ENCODE measurements at places on chromosomes 7 and 10.
A peak's percentile ranks its signal among the peaks of the same experiment; 100 is the strongest.

DNA sequence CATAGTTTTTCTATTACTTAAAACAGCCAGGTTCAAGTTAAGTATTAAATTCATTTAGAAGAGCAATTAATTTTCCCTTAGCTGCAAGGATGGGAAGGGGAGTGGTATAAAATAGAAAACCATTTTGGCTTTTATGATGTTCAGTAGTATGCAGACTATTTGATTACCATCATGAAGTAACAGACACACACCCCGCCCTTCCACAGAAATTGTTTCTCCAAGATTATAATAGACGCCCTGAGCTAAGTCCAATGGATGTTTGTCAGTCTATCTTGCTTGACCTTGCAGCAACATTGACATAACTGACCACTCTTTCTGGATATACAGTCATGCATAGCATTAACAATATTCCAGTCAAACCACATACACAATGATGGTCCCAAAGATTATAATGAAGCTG, 42.3 kb downstream of the CPEB3 start:
- DNase-seq: no peak

DNA sequence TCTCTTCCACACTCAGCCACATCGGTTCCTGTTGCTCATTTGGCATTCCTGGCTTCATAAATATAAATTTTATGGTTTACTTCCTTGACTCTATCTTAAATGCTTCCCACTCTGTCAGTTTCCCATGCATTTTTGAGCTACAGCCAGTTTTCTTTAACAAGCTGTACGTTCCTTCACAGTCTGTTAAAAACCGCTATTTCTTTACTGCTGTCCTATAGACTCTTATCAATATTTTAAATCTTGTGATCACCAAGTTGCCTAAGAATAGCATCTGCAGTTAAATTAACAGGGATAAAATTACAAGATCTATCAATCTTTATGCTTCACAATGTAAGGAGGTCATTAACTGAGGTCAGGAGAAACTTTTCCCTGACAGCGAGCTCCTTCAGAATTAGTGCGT, 103.1 kb upstream of the RHOBTB1 start:
- DNase-seq: no peak

DNA sequence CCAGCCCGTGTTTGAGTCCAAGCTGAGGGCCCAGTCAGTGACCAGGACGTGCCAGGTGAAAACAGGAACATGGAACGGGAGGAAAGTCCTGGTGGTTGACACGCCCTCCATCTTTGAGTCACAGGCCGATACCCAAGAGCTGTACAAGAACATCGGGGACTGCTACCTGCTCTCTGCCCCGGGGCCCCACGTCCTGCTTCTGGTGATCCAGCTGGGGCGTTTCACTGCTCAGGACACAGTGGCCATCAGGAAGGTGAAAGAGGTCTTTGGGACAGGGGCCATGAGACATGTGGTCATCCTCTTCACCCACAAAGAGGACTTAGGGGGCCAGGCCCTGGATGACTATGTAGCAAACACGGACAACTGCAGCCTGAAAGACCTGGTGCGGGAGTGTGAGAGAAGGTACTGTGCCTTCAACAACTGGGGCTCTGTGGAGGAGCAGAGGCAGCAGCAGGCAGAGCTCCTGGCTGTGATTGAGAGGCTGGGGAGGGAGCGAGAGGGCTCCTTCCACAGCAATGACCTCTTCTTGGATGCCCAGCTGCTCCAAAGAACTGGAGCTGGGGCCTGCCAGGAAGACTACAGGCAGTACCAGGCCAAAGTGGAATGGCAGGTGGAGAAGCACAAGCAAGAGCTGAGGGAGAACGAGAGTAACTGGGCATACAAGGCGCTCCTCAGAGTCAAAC, 5.2 kb downstream of the GIMAP5 start:
- no peak for DNase-seq

DNA sequence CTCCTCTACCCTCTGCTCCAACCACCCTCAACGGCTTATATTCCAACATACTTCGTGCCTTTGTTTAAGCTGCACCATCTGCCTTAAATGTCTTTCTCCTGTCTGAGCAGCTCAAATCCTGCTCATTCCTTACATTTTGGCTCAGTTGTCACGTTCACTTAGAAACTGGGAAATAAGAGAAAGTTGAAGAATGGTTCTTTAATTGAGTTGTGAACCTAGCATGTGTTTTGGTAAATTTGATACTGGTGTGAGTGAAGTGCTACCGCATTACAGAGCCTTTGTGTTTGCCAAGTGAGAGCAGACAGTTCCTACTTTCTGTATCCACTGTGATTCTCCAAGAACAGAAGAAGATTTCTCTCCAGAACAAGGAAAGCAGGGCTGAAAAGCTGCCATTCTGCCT, 54.3 kb downstream of the EPDR1 start:
- no peak for DNase-seq

DNA sequence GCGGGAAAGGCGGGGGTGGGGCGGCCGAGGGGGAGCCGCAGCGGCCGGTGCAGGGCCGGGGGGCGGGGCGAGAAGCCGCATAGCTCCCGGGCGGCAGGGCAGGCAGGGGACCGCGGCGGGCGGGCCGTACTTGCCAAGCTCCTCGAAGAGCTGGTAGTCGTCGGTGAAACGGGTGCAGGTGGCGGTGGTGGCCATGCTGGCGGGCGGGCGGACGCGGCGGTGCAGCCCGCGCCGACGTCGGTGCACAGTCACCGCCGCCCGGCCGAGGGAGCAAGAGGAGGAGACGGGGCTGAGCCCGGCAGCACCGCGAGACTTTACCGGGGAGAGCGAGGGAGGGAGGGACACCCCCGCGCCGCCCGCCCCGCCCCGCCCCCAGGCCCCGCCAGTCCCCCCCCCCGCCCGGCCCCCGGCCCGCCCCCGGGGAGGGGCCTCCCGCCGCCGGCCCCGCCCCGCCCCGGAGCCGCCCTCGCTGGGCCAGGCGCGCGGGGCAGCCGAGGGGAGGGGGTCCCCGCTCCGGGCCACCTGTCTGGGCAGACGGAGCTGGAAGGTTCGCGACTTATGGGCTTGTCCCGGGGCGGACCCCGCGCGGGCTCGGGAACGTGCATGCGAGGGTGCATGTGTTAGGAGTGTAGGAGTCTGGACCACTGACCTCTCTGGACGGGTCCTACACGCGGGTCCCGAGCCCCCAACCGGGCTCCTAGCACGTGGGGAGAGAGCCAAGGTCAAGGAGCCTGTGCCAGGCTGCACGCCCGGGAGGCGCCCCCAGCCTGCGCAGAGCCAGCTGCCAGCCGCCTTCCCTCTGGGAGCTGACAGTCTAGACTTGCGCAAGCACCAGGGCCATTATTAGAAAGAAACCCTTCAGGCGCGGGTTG, at the start of gene CAMK2G:
Gene CAMK2G, minus strand, starts transcription at position 289 of the 872 bp plus-strand sequence. Its CDS starts 94 bp downstream, at position 195.
- peak; percentile 68 for DNase-seq

- no peak for DNase-seq
These were observed 327.5 kb upstream of the MEOX2 start for GRCh38 chr7:16014031-16014430.

DNA sequence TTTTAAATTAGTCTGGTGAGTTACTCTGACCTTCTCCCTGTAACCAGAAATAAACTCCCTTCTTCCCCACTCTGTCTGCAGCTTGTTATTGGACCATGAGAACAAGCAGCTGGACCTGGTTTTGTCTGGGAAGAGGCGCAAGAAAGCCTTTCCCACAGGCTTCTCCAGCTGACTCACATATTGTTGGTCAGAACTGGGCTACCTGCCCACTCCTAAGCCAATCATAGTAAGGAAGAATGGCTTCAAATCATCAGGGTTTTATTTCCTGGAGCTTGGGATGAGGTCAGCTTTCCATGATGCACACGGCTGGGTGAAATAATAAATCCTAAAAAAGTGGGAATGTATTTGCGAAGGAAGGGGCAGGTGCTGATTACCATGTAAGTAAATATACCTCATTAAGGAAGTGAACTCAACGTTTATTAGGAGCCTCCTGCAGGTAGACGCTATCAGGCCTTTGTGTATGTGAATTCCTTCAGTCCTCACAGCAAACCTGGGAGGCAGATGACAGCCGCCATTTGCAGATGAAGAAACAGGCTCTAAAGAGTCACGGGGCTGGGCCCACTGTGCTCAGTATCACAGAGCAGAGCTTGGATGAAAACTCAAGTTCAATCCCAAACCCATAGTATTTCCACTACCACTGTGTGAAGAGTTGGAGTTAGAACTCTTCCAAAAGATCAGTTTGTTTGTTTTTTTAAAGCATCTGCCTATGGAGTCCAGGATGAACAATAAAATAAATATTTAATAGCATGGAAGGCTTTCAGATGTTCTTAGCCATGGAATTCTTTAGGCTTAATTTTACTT, 32.8 kb downstream of the IL15RA start:
- no peak for DNase-seq

GRCh38 chr7:6020371-6021286, 10.5 kb upstream of the ANKRD61 start:
- no peak for DNase-seq

GRCh38 chr7:13312307-13312706, 624.9 kb downstream of the ARL4A start:
- no peak for DNase-seq

DNA sequence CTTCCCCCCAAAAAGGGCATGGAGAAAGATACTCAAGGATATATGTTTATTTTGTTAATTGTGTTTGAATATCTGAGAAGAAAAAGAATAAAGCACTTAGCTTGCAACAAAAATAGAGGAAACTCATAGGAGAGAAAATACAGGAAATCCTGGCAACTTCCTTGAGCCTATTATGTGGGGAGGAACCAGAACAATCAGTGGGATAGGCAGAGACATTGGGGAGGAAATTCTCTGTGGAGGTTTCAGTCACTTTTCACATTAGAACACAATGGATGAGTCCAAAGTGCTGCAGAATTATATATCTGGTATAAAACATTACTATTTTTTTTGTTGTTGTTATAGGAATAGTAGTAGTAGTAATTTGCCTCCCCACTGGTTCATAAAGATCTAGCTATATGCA, 240.1 kb downstream of the THSD7A start:
- DNase-seq: no peak

- no peak for DNase-seq
These were observed 64.9 kb upstream of the FAM204A start for GRCh38 chr10:118407026-118407425.

GRCh38 chr7:259751-260405, 30.1 kb upstream of the FOXL3 start:
- DNase-seq: no peak

- no peak for DNase-seq
These were observed 62.2 kb downstream of the NEURL1 start for GRCh38 chr10:103555712-103556111.

GRCh38 chr10:133362846-133363245, 5.0 kb upstream of the FUOM start:
- no peak for DNase-seq

DNA sequence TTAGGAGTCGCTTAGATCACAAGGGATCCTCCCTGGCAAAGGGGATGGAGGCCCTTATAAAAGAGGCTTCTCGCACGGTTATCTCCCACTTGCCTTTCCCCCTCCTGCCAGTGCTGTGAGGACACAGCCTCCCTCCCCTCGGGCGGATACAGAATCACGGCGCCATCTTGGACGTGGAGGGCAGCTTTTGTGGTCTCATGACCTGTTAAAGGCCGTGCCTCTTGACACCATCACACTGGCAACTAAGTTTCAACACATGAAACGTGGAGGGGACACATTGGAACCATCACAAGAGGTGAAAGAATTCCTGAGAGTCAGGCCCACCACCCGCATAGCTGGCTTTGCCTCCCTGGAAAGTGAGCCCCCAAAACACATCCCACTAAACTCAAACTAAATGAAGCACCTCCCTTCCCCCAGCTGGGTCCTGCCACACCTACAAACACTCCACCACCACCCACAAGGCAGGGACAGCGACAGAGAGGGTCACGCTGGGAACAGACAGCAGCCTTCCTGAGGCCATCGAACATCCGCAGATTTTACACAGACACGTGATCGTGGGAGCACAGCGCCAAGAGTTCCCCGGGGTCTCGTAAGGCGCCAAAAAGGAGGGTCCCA, 110.6 kb downstream of the TCERG1L start:
- DNase-seq: no peak

- peak; percentile 43 for DNase-seq
These were observed 56.2 kb upstream of the TM9SF3 start for GRCh38 chr10:96642973-96643372.

GRCh38 chr10:121188005-121188404, 336.8 kb downstream of the WDR11 start:
- no peak for DNase-seq

GRCh38 chr7:64628192-64628591, 37.7 kb upstream of the ZNF107 start:
- no peak for DNase-seq

GRCh38 chr10:122475100-122475499, 13.7 kb downstream of the HTRA1 start:
- no peak for DNase-seq

DNA sequence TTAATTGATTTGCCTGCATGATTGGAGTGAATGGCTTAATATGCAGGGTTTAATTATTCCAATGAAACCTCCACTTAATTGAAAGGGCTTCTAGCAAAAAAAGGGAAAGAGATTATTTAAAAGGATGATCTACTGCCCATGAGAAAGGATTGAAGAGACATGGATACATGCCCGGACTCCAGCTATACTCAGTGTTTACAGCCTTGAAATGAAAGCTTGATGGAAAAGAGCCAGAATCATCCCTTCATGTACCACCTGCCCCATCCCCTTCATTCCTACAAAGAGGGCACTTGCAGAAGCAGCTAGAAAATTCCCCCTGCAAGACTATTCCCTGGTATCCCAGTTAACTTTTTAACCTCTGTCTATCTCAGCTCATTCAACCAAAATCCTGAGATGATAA, 78.4 kb downstream of the CARD11 start:
- no peak for DNase-seq

GRCh38 chr7:155579565-155579964, 33.2 kb upstream of the CNPY1 start:
- DNase-seq: no peak

DNA sequence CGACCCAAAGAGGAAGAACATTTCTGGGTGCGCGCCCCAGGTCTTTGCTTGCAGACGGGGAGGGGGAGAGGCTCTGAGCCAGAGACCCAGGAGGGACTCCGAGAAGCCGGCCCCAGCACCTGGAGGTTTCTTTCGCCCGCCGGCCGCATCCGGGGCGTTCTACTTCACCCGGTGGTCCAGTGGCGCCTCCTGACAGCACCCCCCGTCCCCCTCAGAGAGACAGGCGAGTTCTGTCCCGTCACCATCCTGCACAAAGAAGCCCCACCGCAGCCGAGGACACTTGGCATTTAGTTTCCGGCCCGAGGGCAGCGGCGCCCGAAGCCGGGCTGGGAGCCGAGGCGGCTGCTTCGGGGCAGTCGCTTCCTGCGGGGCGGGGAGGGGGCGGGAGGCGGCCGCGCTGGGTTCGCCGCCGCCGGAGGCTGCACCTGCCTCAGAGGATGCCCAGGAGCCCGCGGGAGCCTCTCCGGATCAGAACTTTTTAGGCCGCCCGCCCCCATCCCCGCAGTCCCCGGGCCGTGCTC, at the start of gene TMEM178B:
Gene TMEM178B, plus strand, starts transcription at position 424 of the 521 bp plus-strand sequence.
- DNase-seq: peak; percentile 5

GRCh38 chr7:157431173-157431950, 94.6 kb downstream of the DNAJB6 start:
- DNase-seq: no peak

Data from stimulated activated CD4-positive, alpha-beta T cell treated with anti-CD3 and anti-CD28 coated beads, TNF-alpha, amount 100 ng/mL, for 48 hours (primary cell).